ENCODE measurements at places on chromosomes 5 and 9. TPM values are rescaled to one million over a fixed set of nuclear protein-coding genes. Genes with fewer than 3 reads are reported as not detected.
A peak's percentile ranks its signal among the peaks of the same experiment; 100 is the strongest.

GRCh38 chr5:72673623-72674022 is 142.8 kb upstream of the TNPO1 start:
- H3K27me3 ChIP-seq, result peaks cover 11% of the 10 kb centered on the region
- H3K36me3 ChIP-seq, result no peaks in the 10 kb centered on the region

GRCh38 chr5:17255471-17256021 is 38.1 kb downstream of the BASP1 start:
- H3K27ac ChIP-seq, result no peak overlapping the region
- H3K36me3 ChIP-seq, result no peaks in the 10 kb centered on the region
- H3K4me3 ChIP-seq, result no peak overlapping the region
- no peaks in the 10 kb centered on the region for H3K4me1 ChIP-seq
- no peak for DNase-seq

DNA sequence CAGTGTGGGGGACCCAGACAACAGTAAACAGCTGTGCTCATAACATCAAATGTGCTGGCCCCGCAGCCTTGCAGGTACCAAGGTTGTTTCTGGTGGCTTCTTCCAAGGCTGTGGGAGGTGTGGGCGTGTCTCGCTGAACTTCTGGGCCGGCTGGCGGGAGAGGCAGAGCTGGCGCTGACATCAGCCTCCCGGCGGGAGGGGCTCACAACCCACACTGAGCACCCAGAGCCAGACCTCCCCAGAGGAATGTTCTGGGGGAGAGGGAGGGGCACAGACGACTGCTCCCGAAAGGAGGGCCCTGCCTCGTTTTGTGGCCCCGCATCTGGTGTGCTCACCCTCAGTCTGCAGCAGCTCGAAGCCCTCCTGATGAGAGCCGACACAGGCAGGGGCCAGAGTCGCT is 6.9 kb upstream of the SLC12A7 start:
- H3K27ac ChIP-seq, result no peak overlapping the region
- H3K27me3 ChIP-seq, result no peaks in the 10 kb centered on the region
- peaks cover 7% of the 10 kb centered on the region for H3K4me1 ChIP-seq
- no peaks in the 10 kb centered on the region for H3K36me3 ChIP-seq
- H3K4me3 ChIP-seq, result no peak overlapping the region

- peak overlapping the region; percentile 73 for H3K27ac ChIP-seq
- H3K4me3 ChIP-seq, result no peak overlapping the region
Observed at GRCh38 chr5:173015598-173016455, 32.3 kb downstream of the ATP6V0E1 start.

S100Z gene
- 2.1 TPM for total RNA-seq

DNA sequence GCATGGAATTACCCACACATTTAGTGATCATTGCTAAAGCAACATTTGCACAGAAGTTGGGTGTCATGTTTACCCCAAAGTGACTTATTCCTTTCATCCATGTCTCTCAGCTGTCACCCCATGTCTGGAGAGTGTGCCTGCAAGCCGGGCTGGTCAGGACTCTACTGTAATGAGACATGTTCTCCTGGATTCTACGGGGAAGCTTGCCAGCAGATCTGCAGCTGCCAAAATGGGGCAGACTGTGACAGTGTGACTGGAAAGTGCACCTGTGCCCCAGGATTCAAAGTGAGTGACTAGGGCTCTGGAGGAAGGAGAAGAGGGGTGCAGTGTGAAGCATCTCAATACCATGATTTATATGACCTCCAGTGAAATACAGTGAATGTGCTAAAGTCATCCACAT is 99.9 kb upstream of the PRRC1 start:
- no peak overlapping the region for H3K27ac ChIP-seq
- no peak overlapping the region for H3K4me3 ChIP-seq
- no peaks in the 10 kb centered on the region for H3K36me3 ChIP-seq
- no peaks in the 10 kb centered on the region for H3K27me3 ChIP-seq
- H3K4me1 ChIP-seq, result no peaks in the 10 kb centered on the region
- DNase-seq, result no peak

GRCh38 chr5:7517006-7517405 is 121.1 kb downstream of the ADCY2 start:
- H3K4me3 ChIP-seq, result no peak overlapping the region
- no peak for DNase-seq
- no peaks in the 10 kb centered on the region for H3K4me1 ChIP-seq
- H3K27me3 ChIP-seq, result no peaks in the 10 kb centered on the region
- no peak overlapping the region for H3K27ac ChIP-seq

- no peak for DNase-seq
- no peak overlapping the region for H3K4me3 ChIP-seq
- H3K27me3 ChIP-seq, result no peaks in the 10 kb centered on the region
Observed at GRCh38 chr9:123493627-123494026, 137.6 kb downstream of the CRB2 start.

UBE2QL1 gene
- total RNA-seq, result not detected

- DNase-seq, result no peak
- H3K36me3 ChIP-seq, result no peaks in the 10 kb centered on the region
- H3K27me3 ChIP-seq, result no peaks in the 10 kb centered on the region
- no peak overlapping the region for H3K4me3 ChIP-seq
- H3K27ac ChIP-seq, result no peak overlapping the region
Observed at GRCh38 chr9:84807870-84808390, 138.4 kb downstream of the NTRK2 start.

GRCh38 chr5:1137567-1138444 is 25.9 kb upstream of the SLC12A7 start:
- H3K36me3 ChIP-seq, result no peaks in the 10 kb centered on the region
- H3K27me3 ChIP-seq, result peaks cover 5% of the 10 kb centered on the region
- peak; percentile 35 for DNase-seq
- H3K27ac ChIP-seq, result no peak overlapping the region

DNA sequence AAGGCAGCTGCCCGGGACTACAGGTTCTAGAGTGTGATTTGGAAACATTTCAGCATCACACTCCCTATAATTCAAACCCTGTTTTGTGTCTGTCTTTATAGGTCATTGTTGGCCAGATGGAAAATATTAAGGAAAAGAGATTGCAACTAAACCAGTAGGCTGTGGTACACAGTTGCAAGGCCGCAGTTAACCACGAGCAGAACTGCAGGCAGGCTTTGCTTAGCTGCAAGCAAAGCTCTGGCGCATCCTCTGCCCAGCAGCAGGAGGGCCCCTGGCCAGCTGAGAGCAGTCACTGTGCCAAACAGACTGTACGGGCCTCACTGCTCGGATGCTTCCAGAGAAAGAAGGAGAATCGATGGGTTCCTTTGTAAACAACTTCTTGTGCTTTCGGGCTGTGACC is 204.5 kb downstream of the DENND1A start:
- H3K4me3 ChIP-seq, result no peak overlapping the region
- no peak for DNase-seq

- H3K4me1 ChIP-seq, result peaks cover 18% of the 10 kb centered on the region
- no peak overlapping the region for H3K4me3 ChIP-seq
- H3K36me3 ChIP-seq, result peaks cover 8% of the 10 kb centered on the region
- H3K27ac ChIP-seq, result no peak overlapping the region
Observed at GRCh38 chr5:93593476-93594131, 10.6 kb downstream of the NR2F1 start.

DNA sequence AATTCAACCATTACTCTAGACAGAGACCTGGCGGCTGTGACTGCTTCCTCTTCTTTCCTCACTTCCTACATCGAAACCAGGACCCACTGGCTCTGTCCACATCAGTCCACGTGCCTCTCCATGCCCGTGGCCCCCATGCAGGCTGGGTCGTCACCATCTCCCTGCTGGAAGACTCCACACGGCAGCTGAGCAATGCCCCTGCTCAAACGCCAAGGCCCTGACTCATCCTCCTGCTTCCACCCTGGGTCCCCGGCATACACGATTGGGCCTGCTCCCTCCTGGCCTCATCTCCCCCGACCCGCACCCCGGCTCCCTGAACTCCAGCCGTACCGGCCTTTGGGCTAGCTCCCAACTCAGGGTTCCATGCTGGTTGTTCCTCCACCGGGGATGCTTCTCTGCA is 67.2 kb upstream of the IER5L start:
- H3K4me1 ChIP-seq, result peaks cover 3% of the 10 kb centered on the region
- no peaks in the 10 kb centered on the region for H3K27me3 ChIP-seq
- H3K4me3 ChIP-seq, result no peak overlapping the region

- no peak for DNase-seq
- H3K36me3 ChIP-seq, result no peaks in the 10 kb centered on the region
- no peaks in the 10 kb centered on the region for H3K27me3 ChIP-seq
- no peaks in the 10 kb centered on the region for H3K4me1 ChIP-seq
- H3K27ac ChIP-seq, result no peak overlapping the region
- H3K4me3 ChIP-seq, result no peak overlapping the region
Observed at GRCh38 chr9:110932863-110933262, 105.4 kb downstream of the LPAR1 start.

STING1 gene
- total RNA-seq, result 183 TPM

GRCh38 chr5:1367149-1367548 is 22.2 kb upstream of the CLPTM1L start:
- no peak overlapping the region for H3K27ac ChIP-seq
- no peak for DNase-seq
- H3K4me1 ChIP-seq, result no peaks in the 10 kb centered on the region
- H3K27me3 ChIP-seq, result peaks cover 6% of the 10 kb centered on the region
- no peak overlapping the region for H3K4me3 ChIP-seq

DNA sequence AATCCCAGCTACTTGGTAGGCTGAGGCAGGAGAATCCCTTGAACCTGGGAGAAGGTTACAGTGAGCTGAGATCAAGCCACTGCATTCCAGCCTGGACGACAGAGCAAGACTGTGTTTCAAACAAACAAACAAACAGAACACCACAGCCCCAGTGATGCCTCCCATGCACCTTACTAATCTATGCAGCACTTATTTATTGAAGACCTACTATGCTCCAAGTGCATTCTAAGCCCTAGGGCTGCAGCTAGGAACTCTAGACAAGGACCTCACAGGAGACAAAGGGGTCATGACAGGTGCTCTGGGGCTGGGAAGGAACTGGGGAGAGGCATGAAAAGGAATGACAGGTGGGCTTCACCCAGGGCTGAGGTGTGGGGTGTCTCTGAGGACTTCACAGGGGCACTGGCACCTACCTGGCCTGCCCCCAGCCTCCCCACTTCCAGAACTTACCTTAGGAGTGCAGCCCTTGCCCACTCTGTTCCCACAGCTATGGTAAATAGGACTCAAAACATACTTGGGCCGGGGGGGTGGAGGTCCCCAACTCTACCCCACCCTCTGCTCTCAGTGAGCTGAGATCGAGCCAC is 69.4 kb downstream of the C9orf50 start:
- no peak overlapping the region for H3K4me3 ChIP-seq
- no peak overlapping the region for H3K27ac ChIP-seq
- H3K4me1 ChIP-seq, result peaks cover 3% of the 10 kb centered on the region
- H3K36me3 ChIP-seq, result no peaks in the 10 kb centered on the region

GRCh38 chr9:95130484-95130883 is 187.0 kb downstream of the FANCC start:
- no peaks in the 10 kb centered on the region for H3K4me1 ChIP-seq
- H3K27me3 ChIP-seq, result no peaks in the 10 kb centered on the region
- H3K27ac ChIP-seq, result no peak overlapping the region
- no peak overlapping the region for H3K4me3 ChIP-seq

GRCh38 chr5:40618926-40619325 is 60.8 kb upstream of the PTGER4 start:
- H3K4me1 ChIP-seq, result peaks cover 37% of the 10 kb centered on the region
- DNase-seq, result no peak
- H3K27me3 ChIP-seq, result no peaks in the 10 kb centered on the region

- H3K27me3 ChIP-seq, result peaks cover 7% of the 10 kb centered on the region
- DNase-seq, result no peak
- H3K4me1 ChIP-seq, result no peaks in the 10 kb centered on the region
- H3K27ac ChIP-seq, result no peak overlapping the region
- H3K36me3 ChIP-seq, result no peaks in the 10 kb centered on the region
- no peak overlapping the region for H3K4me3 ChIP-seq
Observed at GRCh38 chr5:62144401-62145022, 161.5 kb upstream of the KIF2A start.

GRCh38 chr5:168660691-168661090 is 81.5 kb upstream of the PANK3 start:
- no peaks in the 10 kb centered on the region for H3K36me3 ChIP-seq
- DNase-seq, result no peak
- H3K4me3 ChIP-seq, result no peak overlapping the region

DNA sequence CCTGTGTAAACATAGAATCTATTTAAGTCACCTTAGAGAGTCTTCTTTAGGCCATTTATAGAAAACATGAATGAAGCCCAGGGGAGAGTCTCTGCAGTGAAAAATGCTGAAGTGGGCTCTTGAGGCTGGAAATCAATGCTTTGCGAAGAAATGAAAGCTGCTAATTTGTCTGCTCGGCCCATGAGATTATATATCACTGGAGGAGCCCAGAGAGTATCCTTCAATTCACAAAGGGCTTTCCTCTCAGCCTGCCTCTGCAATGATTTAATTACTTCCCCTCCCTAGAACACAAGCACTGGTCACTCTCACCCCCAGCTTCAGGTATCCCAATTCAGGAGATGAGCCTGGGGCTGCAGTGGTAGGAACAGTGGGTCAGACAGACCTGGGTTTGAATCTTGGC is 8.2 kb upstream of the DRD1 start:
- peaks cover 39% of the 10 kb centered on the region for H3K27me3 ChIP-seq
- DNase-seq, result no peak
- no peak overlapping the region for H3K4me3 ChIP-seq
- peaks cover 2% of the 10 kb centered on the region for H3K4me1 ChIP-seq

- no peak overlapping the region for H3K27ac ChIP-seq
- no peak overlapping the region for H3K4me3 ChIP-seq
- no peaks in the 10 kb centered on the region for H3K4me1 ChIP-seq
Observed at GRCh38 chr9:123391233-123391632, 35.2 kb downstream of the CRB2 start.

GRCh38 chr5:172686539-172687390 is 45.7 kb downstream of the NEURL1B start:
- peaks cover 4% of the 10 kb centered on the region for H3K27me3 ChIP-seq
- no peak overlapping the region for H3K4me3 ChIP-seq
- no peak for DNase-seq
- H3K27ac ChIP-seq, result no peak overlapping the region

CARD6 gene
- total RNA-seq, result 1.7 TPM

MAP1B gene
- total RNA-seq, result 0.16 TPM

EIF4E1B gene
- not detected for total RNA-seq

DNA sequence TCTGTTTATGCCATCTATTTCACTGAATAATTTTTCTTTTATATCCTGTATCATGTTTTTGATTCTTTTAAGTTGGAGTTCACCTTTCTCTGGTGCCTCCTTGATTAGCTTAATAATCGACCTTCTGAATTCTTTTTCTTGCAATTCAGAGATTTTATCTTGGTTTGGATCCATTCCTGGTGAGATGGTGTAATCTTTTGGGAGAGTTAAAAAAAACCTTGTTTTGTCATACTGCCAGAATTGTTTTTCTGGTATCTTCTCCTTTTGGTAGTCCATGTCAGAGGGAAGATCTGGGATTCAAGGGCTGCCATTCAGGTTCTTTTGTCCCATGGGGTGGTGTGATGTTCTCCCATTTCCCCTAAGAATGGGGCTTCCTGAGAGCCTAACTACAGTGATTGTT is 800.8 kb upstream of the TYRP1 start:
- DNase-seq, result no peak
- H3K4me1 ChIP-seq, result no peaks in the 10 kb centered on the region
- H3K27ac ChIP-seq, result no peak overlapping the region
- no peaks in the 10 kb centered on the region for H3K36me3 ChIP-seq
- H3K4me3 ChIP-seq, result no peak overlapping the region

All from activated CD4-positive, alpha-beta T cell treated with anti-CD3 and anti-CD28 coated beads for 36 hours (primary cell).